ENCODE measurements at places on chromosomes 6 and 20.

DNA sequence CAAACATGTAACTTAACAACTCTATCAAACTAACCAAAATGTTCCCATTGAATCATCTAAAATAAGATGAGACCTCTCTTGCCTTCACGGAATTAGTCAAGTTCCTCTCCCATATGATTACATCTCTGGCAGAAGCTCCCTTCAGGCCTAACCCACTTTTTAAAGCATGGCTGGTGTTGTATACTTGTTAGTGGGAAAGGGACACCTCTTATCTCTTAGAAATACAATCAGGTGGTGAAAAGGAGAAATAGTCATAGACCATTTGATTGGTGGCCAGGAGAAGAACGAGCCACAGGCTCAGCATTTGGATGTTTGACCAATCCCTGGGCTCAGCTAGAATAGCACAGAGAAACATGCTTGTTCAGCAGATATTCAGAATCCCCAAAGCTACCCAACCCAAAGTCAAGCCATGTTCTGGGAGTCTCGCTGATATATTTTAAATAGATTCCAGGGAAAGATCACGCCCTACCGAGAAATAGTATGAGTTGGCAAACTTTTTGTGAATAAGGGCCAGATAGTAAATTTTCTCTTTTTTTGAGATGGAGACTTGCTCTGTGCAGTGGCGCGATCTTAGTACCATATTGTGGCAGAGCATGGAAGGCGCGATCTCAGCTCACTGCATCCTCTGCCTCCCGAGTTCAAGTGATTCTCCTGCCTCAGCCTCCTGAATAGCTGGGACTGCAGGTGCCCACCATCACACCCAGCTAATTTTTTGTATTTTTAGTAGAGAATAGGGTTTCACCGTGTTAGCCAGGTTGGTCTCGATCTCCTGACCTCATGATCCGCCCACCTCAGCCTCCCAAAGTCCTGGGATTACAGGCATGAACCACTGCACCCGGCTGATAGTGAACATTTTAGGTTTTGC lies 126.3 kb upstream of the MYLIP start:
- DNase-seq = no peak

DNA sequence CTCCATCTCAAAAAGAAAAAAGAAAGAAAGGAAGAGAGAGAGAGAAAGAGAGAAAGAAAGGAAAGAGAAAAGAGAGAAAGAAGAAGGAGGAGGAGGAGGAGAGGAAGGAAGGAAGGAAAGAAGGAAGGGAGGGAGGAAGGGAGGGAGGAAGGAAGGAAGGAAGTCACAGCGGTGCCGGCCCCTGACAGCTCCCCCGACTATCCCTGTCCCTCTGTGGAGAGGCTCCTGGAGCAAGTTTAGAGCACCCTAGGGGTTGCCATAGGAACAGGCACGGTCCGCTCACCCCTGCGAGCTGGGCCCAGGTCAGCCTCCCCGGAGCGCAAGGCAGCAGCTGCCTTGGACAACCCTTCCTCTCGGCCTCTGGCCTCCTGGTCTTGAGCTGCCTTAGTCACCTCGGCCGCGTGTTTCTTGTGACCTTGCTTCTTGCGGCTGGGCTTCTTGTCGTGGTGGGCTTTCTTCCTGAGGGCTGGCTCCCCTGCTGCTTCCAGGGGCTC lies 6.8 kb downstream of the BNIP5 start:
- no peak for DNase-seq

DNA sequence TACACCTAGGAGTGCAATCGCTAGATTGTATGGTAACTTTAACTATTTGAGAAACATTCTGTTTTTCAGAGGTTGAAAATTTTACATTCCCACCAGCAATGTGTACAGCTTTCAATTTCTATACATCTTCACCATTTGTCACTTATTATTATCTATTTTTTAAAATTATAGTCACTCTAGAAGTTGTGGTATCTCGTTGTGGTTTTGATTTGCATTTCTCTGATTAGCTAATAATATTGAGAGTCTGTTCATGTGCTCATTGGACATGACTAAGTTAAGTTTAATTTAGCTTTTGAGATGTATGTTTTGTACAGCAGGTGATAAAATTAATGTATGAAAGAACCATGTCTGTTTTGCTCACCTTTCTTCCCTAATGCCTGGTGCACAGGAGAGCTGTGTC lies 34.8 kb upstream of the PLCB1 start:
- DNase-seq = no peak

DNA sequence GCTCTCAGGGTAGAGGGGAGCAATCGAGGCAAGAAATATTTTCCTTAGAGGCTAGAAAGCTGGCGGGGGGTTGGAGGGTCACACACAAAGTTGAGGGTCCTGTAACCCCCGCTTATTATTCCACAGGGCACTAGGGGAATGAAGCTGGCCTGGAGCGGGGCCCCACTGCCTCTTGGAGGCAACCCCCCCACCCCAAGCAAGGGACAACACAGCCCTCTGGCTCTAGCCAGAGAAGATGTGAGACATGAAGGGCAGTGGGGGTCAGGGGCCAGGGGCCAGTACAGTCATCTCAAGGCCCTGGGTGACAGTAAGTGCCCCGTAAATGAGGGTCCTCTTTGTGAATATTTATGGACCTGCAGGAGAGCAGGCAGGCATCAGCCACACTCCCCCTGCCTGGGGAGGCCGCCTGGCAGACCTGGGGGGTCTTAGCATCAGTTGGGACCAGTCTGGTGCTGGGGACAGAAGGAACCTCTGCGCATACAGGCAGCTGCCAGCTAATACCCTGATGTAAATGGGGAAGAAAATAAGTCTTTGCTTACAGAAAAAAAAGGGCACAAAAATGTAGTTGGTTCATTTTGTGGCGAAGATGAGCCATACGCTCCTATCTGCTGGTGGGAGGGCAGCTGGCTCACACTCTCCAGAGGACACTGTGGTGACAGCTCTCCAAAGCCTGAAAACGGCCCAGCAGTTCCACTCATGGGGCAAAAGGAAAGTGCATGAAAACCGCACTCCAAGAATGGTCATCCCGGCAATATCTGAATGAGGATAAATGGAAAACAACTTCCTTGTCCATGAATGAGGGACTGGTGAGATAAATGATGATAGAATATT lies 21.9 kb downstream of the SPATA2 start:
- DNase-seq = no peak

DNA sequence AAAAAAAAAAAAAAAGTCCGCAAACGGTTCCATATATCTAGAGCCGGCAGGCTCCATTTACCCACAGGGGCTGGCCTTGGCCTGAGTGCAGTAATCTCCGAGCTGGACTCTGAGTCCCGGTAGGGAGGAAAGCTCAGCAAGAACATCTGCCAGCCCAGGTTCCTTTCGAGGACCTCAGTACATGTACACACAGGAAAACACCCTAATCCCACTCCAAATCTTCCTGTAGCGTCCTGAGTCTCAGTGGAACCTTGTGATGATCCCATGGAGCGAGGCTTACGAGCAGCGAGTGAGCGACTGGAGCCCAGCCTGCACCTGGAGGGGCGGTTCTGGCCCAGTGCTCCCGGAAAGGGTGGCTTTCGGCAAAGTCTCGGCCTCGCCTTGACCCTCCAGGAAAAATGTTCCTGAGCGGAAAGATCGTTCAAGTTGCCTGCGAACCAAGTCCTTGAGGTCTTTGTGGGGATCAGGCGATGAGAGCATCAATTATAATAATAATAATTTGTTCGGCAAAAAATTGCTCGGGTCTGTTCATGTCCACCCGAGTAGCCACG lies 32.1 kb downstream of the PRSS16 start:
- DNase-seq = no peak

GRCh38 chr20:53002786-53003185 lies 30.6 kb downstream of the TSHZ2 start:
- DNase-seq = no peak

DNA sequence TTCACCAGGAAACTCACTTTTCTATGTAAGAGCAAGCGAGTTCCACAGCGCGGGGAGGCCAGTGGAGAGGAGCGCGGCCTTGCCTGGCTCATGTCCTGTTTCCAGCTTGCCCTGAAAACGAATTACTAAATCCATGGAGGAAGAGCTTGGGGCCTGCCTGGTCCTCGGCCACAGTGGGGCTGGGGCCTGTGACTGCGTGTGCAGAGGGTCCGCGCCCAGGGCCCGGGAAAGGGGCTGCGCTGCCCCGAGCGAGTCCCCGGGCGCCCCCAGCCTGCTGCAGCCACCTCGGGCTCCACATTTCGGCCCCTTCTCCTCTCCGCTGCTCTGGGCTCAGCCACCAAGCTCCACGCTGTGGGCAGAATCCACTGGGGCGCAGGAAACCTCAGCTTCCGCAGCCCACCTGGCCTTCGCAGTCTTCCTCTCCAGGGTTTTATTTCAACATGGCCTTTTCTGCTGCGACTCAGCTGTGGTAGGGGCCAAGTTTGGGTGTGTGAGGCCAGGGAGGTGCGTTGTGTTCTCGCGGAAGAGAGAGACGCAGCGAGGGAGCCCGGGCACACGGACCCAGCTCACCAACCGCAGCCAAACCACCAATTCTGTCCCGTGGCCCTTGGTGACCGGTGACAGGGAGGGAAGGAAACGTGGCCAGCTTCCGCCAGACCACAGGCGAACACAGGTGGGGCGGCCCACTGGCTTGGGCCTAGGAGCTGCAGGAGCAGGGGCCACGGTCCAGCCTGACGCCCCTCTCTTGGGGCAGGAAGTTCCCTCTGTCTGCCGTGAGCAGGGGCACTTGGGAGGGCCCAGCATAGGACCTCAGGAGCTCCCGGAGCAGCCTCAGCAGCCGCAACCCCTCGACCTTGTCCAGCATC lies 211.4 kb downstream of the ERMARD start:
- no peak for DNase-seq

DNA sequence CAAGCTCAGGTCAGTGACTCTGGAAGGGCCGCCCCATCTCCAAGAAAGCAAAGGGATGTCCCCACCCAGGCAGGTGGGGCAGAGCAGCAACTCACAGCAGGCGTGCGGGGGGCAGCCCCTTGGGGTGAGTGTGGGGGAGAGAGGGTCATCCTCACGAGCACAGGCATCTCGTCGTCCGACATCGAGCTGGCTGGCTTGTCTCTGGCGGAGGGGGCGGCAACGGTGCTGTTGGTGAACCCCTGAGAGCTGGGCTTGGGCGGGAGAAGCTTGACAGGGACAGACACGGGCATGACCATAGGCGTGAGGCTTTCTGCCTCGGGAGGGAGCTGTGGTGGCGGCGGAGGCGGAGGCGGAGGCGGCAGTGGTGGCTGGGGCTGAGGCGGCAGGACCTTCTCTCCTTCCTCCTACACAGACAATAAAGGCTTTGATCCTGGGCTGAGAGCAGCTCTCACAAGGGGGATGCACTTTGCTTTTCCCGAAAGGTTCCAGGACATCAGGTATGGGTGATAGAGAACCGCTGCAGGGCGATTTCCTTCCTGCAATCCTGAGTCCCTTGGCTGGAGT lies 45.6 kb upstream of the MRPS10 start:
- DNase-seq = no peak

GRCh38 chr20:50855498-50856474 lies 60.9 kb downstream of the BCAS4 start:
- no peak for DNase-seq

GRCh38 chr20:63081351-63081750 lies 74.6 kb upstream of the BHLHE23 start:
- DNase-seq = no peak

DNA sequence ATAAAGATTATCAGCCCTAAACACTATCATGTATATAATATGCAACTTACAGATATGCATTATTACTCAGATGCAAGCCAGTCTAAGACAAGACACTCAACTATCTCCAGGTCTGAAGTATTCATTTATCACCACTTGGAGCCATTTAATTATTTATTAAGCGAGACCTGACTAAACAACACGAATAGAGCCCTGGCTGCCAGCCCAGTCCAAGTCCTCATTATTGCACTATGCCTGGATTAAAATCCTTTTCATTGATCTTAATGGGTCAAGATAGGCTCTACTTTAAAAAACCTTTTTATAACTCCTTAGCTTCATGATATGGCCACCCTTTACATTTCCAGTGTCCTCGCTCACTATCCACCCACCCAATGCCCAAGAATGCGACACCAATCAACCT lies 183.1 kb upstream of the MARCKS start:
- no peak for DNase-seq

- no peak for DNase-seq
These were observed 76.3 kb downstream of the BCAS1 start for GRCh38 chr20:53994088-53994487.

GRCh38 chr6:139296927-139297326 lies 5.1 kb upstream of the TXLNB start:
- DNase-seq = no peak

DNA sequence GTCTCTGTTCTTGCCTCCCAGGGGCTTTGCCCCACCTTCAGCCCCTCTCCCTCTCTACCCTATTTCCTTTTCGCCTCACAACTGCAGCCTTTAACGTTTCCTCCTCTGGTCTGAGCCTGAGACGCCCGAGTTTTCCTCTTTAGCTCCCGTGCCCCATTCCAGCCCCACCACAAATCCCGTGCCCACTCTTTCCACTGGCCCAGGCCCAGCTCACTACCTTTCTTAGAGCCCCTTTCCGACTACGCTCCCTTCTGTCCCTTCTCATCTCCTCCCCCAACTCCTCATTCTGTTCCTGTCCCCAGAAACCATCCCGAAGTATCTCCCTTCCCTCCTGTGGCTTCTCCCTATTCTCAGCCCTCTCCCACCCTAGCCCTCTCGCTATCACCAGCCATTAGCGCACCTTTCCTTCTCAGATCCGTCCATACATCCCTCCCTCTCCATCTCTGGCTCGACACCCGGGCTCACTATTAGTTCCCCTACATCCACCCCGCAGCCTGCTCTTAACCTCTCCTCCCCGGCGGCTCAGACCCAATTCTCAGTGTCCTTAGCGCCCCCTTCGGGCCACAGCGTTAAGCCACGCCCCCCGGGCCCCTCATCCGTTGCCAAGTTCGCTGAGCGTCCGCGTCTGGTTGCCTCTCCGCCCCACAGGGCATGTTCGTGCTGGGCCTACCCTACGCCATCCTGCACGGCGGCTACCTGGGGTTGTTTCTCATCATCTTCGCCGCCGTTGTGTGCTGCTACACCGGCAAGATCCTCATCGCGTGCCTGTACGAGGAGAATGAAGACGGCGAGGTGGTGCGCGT lies 2.7 kb downstream of the SLC32A1 start:
- DNase-seq = no peak

DNA sequence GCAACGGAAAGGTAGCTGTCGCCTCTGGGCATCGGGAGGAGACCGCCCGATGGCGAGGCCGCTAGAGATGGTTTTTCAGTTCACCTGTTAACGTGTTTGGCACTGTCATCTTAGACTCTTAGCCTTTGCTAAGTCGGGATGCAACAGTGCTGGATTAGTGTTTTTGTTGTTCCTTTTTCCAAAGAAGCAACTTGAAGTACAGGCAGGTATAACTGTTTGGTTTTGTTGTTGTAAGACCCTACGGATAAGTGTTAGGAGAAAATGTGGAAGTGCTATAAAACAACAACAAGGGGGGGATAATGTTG lies 723 bp downstream of the MANEA start:
- no peak for DNase-seq

Measured in NCI-H1417 treated with DMSO at 0.1 percent for 48 hours (cell line).